ENCODE measurements at places on chromosomes 13 and 19. TPM values are rescaled to one million over a fixed set of nuclear protein-coding genes. Genes with fewer than 3 reads are reported as not detected.
A peak's percentile ranks its signal among the peaks of the same experiment; 100 is the strongest.

DNA sequence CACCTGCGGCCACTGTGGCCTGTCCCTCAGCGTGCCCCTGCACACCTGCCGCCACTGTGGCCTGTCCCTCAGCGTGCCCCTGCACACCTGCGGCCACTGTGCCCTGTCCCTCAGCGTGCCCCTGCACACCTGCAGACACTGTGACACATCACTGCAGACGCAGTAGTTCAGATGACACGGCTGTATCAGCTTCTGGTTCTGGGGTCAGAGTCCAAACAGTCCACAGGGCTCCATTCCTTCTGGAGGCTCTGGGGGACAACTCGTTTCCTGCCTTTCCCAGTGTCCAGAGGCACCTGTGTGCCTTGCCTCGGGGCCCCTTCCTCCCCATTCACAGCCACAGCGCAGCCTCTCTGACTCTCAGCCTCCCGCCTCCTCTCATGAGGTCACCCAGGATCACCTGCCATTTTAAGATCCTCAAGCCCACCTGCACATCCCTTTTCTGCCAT, 5.5 kb downstream of the SF3A2 start:
- H3K27me3 ChIP-seq: no peaks in the 10 kb centered on the region
- peaks cover 48% of the 10 kb centered on the region for H3K36me3 ChIP-seq
- H3K27ac ChIP-seq: peak overlapping the region; percentile 73
- no peak overlapping the region for H3K4me3 ChIP-seq
- DNase-seq: no peak

- H3K4me3 ChIP-seq: no peak overlapping the region
- H3K36me3 ChIP-seq: peaks cover 68% of the 10 kb centered on the region
- H3K4me1 ChIP-seq: no peaks in the 10 kb centered on the region
- no peak for DNase-seq
- no peaks in the 10 kb centered on the region for H3K27me3 ChIP-seq
- H3K27ac ChIP-seq: no peak overlapping the region
Observed at GRCh38 chr19:58209577-58209976, 19.1 kb upstream of the ZNF544 start.

- H3K27me3 ChIP-seq: peaks cover 51% of the 10 kb centered on the region
- H3K4me1 ChIP-seq: peaks cover 41% of the 10 kb centered on the region
- no peaks in the 10 kb centered on the region for H3K36me3 ChIP-seq
Observed at GRCh38 chr19:45597425-45598111, 4.4 kb downstream of the GPR4 start.

- no peaks in the 10 kb centered on the region for H3K4me1 ChIP-seq
- no peak overlapping the region for H3K4me3 ChIP-seq
- peaks cover 15% of the 10 kb centered on the region for H3K27me3 ChIP-seq
- H3K27ac ChIP-seq: no peak overlapping the region
- H3K36me3 ChIP-seq: no peaks in the 10 kb centered on the region
Observed at GRCh38 chr13:45621950-45622349, 6.4 kb upstream of the ERICH6B start.

- no peak overlapping the region for H3K27ac ChIP-seq
- no peak overlapping the region for H3K4me3 ChIP-seq
- no peaks in the 10 kb centered on the region for H3K27me3 ChIP-seq
- H3K36me3 ChIP-seq: peaks cover 5% of the 10 kb centered on the region
- DNase-seq: no peak
Observed at GRCh38 chr19:4985551-4985991, 16.7 kb downstream of the KDM4B start.

- no peak overlapping the region for H3K4me3 ChIP-seq
- no peaks in the 10 kb centered on the region for H3K27me3 ChIP-seq
- no peak for DNase-seq
- H3K36me3 ChIP-seq: no peaks in the 10 kb centered on the region
Observed at GRCh38 chr13:38223089-38223488, 126.6 kb upstream of the UFM1 start.

- H3K4me1 ChIP-seq: peaks cover 10% of the 10 kb centered on the region
- no peaks in the 10 kb centered on the region for H3K27me3 ChIP-seq
- no peak for DNase-seq
- no peak overlapping the region for H3K4me3 ChIP-seq
- H3K27ac ChIP-seq: no peak overlapping the region
Observed at GRCh38 chr19:45271735-45272108, 20.7 kb downstream of the MARK4 start.

DNA sequence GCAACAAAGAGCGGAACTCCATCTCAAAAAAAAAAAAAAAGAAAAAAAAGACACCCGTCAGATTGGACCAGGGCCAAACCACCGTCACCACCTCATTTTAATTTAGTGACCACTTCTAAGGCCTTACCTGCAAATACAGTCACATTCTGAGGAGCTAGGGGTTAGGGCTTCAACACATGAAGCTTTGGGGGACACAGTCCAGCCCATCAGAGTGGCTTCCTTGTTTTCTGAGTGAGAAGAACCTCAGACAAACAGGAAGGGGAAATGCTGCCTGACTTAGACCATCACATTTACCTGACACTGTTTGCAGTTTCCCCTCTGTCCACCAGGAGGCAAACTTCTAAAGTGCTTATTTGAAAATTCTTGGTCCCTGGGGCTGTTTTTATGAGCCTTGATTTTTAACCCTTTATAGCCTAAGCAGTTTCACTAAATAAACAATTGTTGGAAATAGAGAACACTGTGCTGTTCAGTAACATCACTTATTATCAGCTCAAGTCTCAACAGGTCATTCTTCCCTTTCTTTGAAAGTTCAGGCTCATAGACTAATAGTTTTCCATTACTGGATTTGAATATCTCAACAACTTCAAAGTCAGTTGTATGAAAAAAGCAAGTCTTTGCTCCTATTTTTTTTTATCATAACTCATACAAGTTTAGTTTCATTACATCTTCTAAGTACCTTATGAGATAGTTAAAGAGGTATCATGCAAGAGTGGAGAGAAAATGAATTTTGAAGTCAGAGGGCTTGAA, 74.9 kb upstream of the WASF3 start:
- H3K27ac ChIP-seq: no peak overlapping the region
- DNase-seq: no peak
- no peaks in the 10 kb centered on the region for H3K36me3 ChIP-seq
- H3K4me3 ChIP-seq: no peak overlapping the region
- no peaks in the 10 kb centered on the region for H3K4me1 ChIP-seq

DNA sequence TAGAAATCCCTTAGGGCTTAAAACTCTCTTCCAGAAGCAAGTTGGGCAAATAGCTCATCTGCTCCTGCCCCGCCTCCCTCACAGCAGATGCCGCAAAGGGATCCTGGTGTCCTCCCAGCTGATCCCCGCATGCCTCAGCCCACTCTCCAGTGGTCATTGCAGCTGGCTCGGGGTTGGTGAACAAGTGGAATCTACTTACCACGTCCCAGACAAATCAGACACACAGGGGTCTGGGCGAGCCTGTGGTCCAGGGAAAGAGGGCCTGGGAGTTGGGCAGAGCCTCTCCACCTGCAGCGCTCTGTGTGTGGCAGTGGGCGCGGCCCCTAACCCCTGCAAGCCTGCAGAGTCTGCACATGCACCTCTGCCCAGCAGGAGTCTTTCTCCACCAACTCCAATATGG, 10.8 kb upstream of the C19orf33 start:
- H3K36me3 ChIP-seq: peaks cover 55% of the 10 kb centered on the region
- DNase-seq: no peak
- H3K4me1 ChIP-seq: peaks cover 28% of the 10 kb centered on the region
- no peaks in the 10 kb centered on the region for H3K27me3 ChIP-seq
- no peak overlapping the region for H3K4me3 ChIP-seq

The DCT gene
- total RNA-seq: 0.18 TPM

The GIPC3 gene
- total RNA-seq: 4.2 TPM
